ENCODE measurements at places on chromosomes 13 and 19. TPM values are rescaled to one million over a fixed set of nuclear protein-coding genes. Genes with fewer than 3 reads are reported as not detected.

Gene PSPN
- polyA plus RNA-seq: 1.1 TPM

Gene USHBP1
- polyA plus RNA-seq: 5.6 TPM

Gene ZNF560
- polyA plus RNA-seq: 0.09 TPM

Gene PGLYRP1
- polyA plus RNA-seq: 0.85 TPM

Gene LTBP4
- 239 TPM for polyA plus RNA-seq

Gene FDX2
- polyA plus RNA-seq: 20.0 TPM

Gene DACT3
- polyA plus RNA-seq: 15.2 TPM

Gene TBCB
- 80.0 TPM for polyA plus RNA-seq

Gene ZNF550
- 10.6 TPM for polyA plus RNA-seq

Gene SPC24
- 9.2 TPM for polyA plus RNA-seq

Gene GPC6
- polyA plus RNA-seq: 8.2 TPM

Gene LRRC8E
- polyA plus RNA-seq: 0.23 TPM

Gene TTC9B
- 0.10 TPM for polyA plus RNA-seq

Gene ZNF835
- polyA plus RNA-seq: 1.9 TPM

Gene ZNF345
- polyA plus RNA-seq: 8.8 TPM

Gene DIAPH3
- 6.5 TPM for polyA plus RNA-seq

Gene CD209
- 2.3 TPM for polyA plus RNA-seq

Gene COX7A1
- polyA plus RNA-seq: 219 TPM

Gene VSTM2B
- polyA plus RNA-seq: 0.18 TPM

Gene ACP5
- polyA plus RNA-seq: 1.1 TPM

Gene WDR87
- polyA plus RNA-seq: 0.19 TPM

Gene CD22
- 0.82 TPM for polyA plus RNA-seq

Gene AKT2
- polyA plus RNA-seq: 187 TPM

Gene IGSF23
- not detected for polyA plus RNA-seq
